Progenitor cell of endocrine pancreas (in vitro differentiated cells): ENCODE measurements at places on chromosomes 7 and 10. TPM values are rescaled to one million over a fixed set of nuclear protein-coding genes. Genes with fewer than 3 reads are reported as not detected.

- DNase-seq = no peak
Measured at GRCh38 chr10:68137171-68137570, 27.9 kb downstream of the MYPN start.

DNA sequence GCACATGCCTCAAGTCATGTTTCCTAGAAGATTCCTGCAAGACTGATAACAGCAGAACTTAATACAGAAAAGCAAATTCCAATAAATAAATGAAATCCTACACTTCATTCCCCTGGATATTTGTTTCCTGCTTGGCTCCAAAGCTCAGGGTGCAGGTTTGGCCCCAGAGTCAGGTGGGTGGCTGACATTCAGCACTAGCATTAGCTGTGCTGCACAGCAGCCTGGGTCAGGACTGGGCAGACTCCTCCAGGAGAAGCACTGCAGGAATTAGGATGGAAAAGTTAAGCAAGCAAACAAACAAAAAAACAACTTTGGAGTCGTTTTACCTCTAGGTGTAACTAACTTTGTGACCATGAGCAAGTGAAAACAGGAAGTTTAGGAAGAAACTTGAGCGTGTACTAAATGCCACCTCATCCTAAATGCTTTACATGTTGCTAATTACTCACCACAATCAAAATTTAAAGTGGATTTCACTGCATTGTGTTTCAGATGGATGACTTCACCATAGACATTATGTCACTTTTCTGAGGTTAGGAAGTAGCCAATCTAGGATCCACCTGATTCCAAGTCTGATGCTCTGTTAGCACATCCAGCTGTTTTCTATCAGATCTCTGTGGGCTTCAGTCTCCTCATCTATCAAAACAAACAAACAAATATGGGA lies 239.4 kb downstream of the C7orf25 start:
- no peak for DNase-seq

DNA sequence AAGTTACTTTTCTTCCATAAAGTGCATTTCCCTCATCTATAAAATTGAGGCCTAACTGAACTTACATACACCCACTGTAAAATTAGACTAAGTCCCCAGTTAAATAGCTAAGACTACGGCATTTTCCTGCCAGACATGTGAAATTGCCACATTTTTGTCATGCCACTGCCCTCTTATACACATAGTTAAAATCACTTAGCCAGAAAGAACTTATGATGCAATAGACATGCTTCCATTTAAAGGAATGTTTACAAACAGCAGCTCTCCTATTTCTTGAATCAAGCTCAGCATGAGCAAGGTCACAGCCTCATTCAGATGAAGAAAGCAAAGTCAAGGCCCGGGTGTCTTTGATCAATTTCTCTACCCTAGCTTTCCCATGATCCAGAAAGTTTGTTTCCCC lies 175.7 kb downstream of the LRRN3 start:
- DNase-seq = no peak

- no peak for DNase-seq
Measured at GRCh38 chr7:20793694-20794394, 7.2 kb upstream of the SP8 start.

DNA sequence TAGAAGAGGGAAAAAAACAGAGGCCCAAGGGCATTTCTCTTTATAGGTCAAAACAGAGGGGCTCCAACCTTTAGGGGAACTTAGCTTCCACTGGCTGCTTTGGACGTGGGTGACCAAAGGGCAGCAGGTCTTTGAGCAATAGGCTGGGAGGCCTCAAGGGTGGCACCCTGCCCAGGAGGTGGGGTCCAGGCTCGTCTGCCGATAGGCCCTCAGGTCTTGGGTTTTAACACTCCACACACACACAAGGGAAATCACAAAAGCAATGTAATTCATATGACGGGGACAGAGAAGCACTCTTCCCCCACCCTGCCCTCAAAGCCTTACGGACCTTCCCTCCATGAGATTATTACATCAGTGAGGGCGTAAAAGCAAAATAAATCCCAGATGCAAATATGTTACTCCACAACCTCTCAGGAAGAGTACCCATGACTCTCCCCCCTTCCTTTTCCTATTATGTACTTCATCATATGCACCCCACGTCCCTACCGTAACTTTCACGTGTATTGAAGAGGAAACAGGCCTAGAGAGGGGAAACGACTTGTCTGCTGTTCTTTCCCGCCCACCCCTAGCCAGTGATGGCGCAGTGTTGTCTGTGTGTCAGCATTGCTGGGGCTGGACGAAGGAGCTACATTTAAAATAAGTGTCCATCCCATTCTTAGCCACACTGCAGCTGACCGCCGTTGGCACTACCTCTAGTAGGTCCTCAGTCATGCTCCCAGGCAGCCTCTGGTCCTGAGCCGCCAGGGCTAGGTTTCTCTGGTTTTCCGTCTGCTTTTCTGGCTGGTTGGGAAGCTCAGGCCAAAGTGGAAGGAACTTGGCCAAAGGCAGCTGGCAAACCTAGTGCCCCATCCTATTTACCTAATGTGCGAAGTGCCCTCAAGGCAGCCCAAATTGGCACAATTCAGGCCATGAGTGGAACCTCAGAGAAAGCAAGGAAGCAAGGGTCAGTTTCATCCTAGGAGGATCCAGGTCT lies 2.1 kb downstream of the PCBD1 start:
- DNase-seq = no peak

RABGEF1 gene
- total RNA-seq = 18.6 and 19.4 TPM in 2 replicates

LRMDA gene
- 6.5 and 9.7 TPM in 2 replicates for total RNA-seq
